Right renal pelvis (tissue), 4 donors: ENCODE measurements at places on chromosomes 7 and 10.
A peak's percentile ranks its signal among the peaks of the same experiment; 100 is the strongest.

DNA sequence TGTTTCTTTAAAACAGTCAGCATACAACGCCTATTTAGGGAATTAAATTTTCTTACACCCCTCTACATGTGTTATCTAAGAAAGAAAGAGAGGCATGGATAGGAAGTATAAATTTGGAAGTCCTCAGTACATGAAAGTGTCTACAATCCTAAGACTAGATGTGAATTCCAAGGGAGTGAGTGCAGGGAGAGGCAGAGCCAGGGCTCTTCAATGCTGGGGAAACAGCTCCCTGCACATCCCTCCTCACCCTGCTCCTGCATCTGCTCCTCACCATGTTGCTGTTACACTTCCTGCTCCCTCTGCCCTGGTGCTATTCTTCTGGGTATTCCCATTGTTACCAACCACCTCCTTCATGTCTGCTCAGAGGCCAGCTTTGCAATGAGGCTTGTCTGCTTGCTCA lies 229.1 kb upstream of the AKR1E2 start:
- DNase-seq: no peak

DNA sequence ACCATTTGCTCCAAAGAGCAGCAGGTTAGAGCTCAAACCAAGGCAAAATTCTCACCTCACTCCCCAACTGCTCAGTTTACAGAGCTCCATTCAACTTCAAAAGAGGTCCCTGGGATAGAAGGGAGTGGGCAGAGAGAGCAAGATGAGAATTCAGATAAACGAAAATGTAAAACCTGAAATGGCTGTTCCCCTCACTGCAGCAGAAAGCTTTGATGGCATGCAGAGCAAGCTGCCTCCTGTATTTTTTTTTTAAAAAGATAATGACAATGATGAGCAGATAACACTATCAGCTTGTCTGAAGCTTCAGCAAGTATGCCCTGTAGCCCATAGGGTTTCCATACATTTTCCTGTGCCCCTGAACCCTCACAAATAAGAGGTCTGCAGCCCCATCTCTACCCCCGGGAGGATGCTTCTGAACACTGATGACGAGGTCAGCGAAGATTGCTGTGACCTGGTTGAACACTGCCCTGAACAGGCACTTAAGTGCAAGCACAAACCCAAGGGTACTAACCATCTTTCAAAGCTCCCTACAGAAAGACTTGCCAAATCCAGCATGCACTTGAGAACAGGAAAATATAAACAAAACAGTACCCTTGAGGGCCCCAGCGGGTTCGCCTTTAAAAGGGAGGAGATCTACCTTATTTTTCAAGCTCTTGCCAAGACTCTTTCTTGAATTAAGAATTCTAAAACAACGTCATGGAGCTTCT lies 81.3 kb downstream of the GLI3 start:
- no peak for DNase-seq

GRCh38 chr10:27643301-27643700 lies 102.3 kb downstream of the MKX start:
- DNase-seq: no peak

- DNase-seq: no peak
Measured at GRCh38 chr10:43674553-43675210, 26.0 kb upstream of the ZNF32 start.

DNA sequence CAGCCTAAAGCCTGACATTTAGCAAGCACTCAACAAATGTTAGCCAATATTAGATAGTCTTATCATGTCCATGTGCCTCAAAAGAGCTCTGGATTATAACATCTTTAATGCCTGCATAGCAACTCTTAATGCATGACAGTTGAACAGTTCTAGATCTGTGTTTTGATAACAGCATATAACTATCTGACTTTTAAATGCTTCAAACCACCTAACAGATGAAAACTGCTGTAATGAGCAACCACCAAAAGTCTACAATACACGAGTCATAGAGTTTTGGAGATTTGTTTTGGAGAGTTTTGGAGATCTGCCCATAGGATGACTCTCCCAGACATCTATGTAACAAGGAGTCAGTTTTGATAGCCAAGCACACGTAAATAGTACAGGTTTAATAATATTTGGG lies 227.3 kb downstream of the TWIST1 start:
- no peak for DNase-seq

- no peak for DNase-seq
Measured at GRCh38 chr10:84783909-84784308, 455.5 kb downstream of the CCSER2 start.

DNA sequence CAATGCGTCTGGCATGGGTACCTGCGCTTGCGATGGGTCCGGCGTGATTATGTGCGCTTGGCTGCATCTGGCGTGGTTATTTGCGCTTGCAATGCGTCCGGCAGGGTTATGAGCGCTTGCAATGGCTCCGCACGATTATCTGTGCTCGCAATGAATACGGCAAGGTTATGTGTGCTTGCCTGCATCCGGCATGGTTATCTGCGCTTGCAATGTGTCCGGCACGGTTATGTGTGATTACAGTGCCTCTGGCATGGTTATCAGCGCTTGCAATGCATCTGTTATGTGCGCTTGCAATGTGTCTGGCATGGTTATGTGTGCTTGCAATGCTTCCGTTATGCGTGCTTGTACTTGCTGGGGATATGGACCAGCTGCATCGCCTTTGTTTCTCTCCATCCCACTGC lies 37.7 kb downstream of the RBAK start:
- DNase-seq: no peak

- no peak for DNase-seq
Measured at GRCh38 chr10:12165999-12166775, 29.5 kb downstream of the NUDT5 start.

GRCh38 chr10:47303105-47303504 lies 3.1 kb downstream of the GDF10 start:
- DNase-seq: no peak

DNA sequence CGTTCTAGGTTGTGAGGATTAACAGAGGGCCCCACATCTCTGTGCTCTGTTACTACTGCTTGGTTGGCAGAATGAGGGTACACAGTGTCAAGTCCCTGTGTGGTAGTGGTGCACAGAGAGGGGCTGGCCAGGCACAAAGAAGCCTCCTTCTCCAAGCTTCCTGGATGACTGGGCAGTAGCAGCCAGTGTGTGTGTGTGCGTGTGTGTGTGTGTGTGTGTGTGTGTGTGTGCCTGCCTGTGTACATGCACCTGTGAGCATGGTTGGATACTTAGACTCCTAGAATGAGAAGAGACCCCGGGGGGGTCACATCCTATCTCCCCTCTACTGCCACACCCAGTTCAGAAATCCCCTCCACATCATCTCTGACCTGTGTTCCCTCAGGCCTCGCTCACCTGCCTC lies 146.7 kb upstream of the UNC5B start:
- DNase-seq: no peak

DNA sequence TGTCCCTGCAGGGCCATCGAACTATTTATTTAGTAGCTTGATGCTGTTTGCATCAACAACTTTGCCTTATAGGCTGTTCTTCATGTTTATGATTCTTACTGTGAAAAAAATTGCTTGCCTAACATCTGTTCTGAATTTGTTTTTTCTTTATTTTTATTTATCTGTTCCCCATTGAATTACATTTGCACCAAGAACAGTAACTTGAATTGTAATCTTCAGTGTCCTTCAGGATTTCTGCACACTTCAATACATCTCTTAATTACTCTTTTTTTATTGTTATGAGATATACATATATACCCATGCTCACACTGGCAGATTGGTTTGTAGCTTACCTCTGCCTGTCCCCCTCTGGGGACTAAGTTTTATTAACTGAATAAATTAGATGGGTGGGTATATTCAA lies 64.4 kb downstream of the TBXAS1 start:
- no peak for DNase-seq

DNA sequence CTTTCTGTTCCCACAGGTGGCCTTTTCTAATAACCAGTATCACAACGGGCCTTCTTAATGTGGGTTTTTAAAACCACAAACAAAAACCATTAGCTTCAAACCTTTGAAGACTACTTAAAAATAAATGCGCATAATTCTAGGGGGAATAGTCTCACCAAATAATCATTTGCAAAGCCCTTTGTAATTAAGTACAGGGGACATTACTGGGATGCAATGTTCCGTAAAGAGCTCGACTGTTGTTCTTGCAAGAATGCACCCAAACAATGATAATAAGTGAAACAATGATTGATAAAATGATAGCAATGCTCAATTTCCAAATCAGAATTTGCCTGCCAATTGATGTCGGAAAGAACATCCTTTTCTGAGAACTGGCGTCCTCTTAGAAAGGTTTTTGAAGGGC lies 589.1 kb upstream of the ADARB2 start:
- no peak for DNase-seq

GRCh38 chr7:132318352-132319318 lies 257.6 kb downstream of the PLXNA4 start:
- DNase-seq: peak; percentile 90

GRCh38 chr10:119713744-119714483 lies 11.9 kb upstream of the INPP5F start:
- DNase-seq: no peak

- DNase-seq: no peak
Measured at GRCh38 chr10:27461312-27461711, 42.8 kb upstream of the RAB18 start.

GRCh38 chr10:128027822-128028507 lies 98.3 kb downstream of the MKI67 start:
- no peak for DNase-seq

GRCh38 chr7:152523916-152524315 lies 88.1 kb upstream of the KMT2C start:
- DNase-seq: no peak

DNA sequence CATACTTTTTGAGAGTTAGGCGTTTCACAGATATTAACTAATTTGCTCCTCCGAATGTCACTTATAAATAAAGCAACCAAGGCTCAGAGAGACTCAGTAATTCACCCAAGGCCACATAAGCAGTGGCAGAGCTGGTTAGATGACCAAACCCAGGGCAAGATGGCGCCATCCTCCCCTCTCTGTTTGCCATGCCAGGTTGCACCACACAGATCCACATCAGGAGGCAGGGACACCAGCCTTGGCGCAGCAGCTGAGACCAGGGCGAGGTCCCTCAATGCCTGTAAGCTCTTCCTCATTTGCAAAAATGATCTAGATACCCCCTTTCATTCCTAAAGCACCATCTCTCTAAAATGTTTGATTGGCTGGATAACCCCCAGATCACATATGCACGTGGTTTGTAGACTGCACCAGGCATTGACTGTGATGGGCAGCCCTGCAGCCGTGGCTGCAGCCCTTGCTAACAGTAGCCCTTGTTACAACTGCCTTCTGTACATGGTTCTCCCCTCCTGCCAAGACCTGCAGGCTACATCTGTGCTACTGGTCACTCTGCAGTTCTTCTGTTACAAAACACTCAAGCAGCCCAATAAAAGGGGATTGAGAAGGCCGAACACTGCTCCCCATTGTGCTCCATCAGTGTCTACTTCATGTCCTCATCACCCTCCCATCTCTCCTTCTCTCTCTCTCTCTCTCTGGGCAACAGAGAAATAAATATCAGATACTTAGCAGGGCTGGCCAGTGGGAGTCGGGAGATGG lies 298.6 kb downstream of the PRPF18 start:
- no peak for DNase-seq

DNA sequence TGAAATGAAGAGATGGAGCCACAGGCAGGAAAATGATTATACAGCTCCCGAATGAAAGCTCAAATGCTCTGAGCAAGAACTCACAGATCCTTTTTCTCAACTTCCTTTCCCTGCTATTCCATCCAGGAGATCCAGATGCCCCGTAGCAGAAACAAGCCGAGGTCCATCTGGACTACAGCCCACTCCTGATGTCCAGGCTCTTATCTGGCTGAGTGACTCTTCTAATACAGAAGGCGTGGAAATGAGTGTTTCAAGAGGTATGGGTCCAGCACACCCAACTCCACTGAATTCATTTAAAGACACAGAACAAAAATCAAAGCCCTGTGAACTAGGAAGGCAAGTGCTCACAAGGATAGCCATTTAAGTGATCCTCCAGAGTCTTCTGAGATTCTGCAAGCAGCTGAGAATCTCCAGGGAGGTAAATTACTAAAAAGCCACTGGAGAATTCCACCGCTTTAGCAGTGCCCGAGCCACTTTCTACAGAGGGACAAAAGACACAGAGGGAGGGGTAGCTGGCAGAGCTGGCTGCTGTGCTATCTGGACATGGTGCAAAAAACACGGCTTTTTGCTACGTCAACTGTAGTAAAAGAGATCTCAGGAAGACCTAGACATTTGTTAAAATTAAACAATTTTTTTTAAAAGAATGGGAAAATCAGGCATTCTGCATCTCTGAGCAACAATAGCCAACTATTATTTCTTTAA lies 24.5 kb downstream of the FAM171A1 start:
- DNase-seq: no peak

GRCh38 chr10:26214004-26214403 lies 2.6 kb upstream of the GAD2 start:
- no peak for DNase-seq

DNA sequence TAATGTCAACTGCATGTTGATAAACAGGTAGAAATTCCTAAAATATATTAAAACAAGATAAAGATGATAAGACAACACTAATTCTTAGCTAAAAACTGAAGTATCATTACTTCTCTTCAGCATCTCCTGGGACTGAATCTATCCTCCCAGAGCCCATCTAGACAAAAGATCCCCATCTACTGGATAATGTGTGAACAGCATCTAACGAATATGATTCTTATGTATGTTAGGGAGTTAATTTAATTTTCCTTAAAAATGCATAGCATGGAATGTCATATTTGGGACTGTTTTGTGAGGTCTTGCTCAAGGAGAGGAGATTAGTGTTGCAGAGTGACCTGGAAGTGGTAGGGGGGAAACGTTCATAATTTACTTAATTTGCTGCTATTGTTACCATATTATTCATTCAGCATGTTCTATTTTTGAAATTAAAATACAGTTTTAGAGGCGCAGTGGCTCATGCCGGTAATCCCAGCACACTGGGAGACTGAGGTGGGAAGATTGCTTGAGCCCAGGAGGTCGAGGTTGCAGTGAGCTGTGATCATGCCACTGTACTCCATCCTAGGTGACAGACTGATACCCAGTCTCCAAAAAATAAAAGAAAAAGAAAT lies 305.1 kb upstream of the CSTF2T start:
- DNase-seq: no peak

DNA sequence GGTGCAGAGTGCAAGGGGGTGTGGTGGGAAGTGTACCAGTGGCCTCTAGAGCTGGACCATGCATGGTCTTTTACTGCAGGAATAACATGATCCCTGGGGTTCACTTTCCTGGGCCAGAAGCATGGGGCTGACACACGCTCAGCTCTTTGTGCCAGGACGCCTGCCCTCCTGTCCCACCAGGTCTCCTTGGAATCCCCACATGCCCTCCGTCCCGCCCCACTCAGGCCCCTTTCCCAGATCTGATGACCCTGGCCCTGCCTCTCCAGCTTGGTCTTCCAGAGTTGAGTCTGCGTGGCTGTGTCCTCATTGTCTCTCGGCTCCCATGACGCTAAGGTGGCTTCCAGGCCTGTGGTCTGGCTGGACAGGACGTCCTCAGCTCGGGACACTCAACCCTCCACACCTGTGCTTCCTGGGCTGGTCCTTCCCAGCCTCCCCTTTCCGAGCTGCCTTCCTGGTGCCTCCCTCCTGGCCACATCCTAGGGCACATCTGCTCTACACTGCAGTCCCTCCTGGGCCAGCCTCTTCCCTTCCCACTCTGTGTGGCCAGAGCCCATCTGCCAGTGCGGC lies 249.5 kb upstream of the SHH start:
- DNase-seq: no peak
